ENCODE measurements at places on chromosomes 2 and 18. TPM values are rescaled to one million over a fixed set of nuclear protein-coding genes. Genes with fewer than 3 reads are reported as not detected.

DNA sequence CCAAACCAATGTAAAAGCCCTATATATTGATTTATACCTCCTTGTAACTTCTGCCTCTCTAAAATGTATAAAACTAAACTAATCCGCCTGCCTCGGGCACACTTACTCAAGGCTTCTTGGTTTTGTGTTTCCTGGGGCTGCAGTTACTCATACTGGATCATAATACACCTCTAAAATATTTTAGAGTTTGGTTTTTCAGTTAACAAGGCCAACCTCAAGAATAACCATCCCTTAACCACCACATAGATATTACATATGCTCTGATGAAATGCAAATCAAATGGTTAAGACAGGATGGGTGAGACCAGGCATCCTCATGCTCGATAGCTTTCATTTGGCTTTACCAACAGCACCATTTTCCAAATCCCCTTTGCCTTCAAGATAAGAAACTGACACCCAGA, 46.4 kb downstream of the UXS1 start:
- no peak overlapping the region for H3K27ac ChIP-seq
- H3K4me3 ChIP-seq: no peak overlapping the region
- H3K4me1 ChIP-seq: no peaks in the 10 kb centered on the region

DNA sequence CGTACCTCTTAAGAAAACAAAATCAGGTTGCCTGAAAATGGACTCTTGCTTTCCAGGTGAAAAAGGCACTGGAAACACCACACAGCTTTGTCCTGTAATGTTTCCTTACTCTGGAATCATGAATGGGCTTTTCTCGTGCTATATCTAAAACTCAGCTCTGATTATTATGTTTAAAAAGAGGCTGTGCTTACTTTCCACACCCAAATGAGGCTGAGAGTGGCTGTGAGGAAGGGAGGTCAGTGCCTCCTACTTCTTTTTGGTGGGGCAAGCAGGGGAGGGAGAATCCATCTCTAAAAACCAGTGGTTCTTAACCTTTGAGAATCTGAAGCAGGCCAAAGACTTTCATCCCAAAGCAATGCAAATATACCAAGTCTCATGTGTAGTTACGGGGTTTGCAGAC, 148.6 kb downstream of the FAM210A start:
- H3K4me1 ChIP-seq: no peaks in the 10 kb centered on the region
- no peak for DNase-seq
- no peak overlapping the region for H3K4me3 ChIP-seq
- H3K27ac ChIP-seq: peak overlapping the region; percentile 59
- H3K36me3 ChIP-seq: no peaks in the 10 kb centered on the region

DNA sequence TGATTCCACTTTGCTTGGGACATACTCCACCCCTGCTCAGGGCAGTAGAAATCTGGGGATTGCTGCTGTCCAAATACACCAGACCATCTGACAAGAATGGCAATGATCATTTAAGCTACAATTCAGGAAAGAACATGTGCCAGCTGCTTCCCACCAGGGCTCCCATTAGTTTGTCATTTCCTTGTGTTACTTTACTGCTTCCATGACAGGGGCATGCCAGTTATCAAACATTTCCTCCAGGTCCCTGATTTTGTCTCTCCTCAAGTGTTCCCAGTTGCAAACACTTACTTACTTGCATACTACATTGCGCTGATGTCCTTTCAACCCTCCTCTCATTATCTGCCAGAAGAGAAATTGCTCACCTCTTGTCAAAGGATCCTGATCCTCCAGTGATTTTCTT, 474.5 kb upstream of the DCC start:
- DNase-seq: no peak
- no peaks in the 10 kb centered on the region for H3K27me3 ChIP-seq
- no peak overlapping the region for H3K27ac ChIP-seq
- H3K4me3 ChIP-seq: no peak overlapping the region

The SCYGR4 gene
- not detected for total RNA-seq

The DNER gene
- 0.64 TPM for total RNA-seq

GRCh38 chr2:237128026-237128703, 42.5 kb downstream of the COPS8 start:
- no peak overlapping the region for H3K27ac ChIP-seq
- no peaks in the 10 kb centered on the region for H3K36me3 ChIP-seq
- no peak overlapping the region for H3K4me3 ChIP-seq

The COL4A3 gene
- 55.9 TPM for total RNA-seq
